ENCODE measurements at places on chromosomes 3 and 15. TPM values are rescaled to one million over a fixed set of nuclear protein-coding genes. Genes with fewer than 3 reads are reported as not detected.

Gene ILDR1
- not detected for total RNA-seq

Gene GPR160
- 2.1 TPM for total RNA-seq

Gene ACKR2
- not detected for total RNA-seq

Gene IMPG2
- total RNA-seq = not detected

Gene SI
- total RNA-seq = not detected

Gene MYO5C
- total RNA-seq = 14.9 TPM

Gene FAM81A
- total RNA-seq = 0.92 TPM

Gene NECTIN3
- total RNA-seq = 2.2 TPM

Gene NANOGP8
- not detected for total RNA-seq

Gene AGBL1
- 0.02 TPM for total RNA-seq

Gene CD200
- not detected for total RNA-seq

Gene GOLGA6D
- total RNA-seq = not detected

Gene CHDH
- 1.2 TPM for total RNA-seq

Gene PAK2
- total RNA-seq = 41.6 TPM

Gene CCR8
- total RNA-seq = not detected

Gene CRABP1
- total RNA-seq = 0.25 TPM

Gene CLDN18
- not detected for total RNA-seq

Gene RBP2
- total RNA-seq = not detected

Gene WDR49
- total RNA-seq = not detected

Gene C2CD4B
- 0.32 TPM for total RNA-seq

Gene ARGFX
- not detected for total RNA-seq

Gene MESP2
- total RNA-seq = not detected
